ENCODE measurements at places on chromosomes 2 and 18. TPM values are rescaled to one million over a fixed set of nuclear protein-coding genes. Genes with fewer than 3 reads are reported as not detected.

GRCh38 chr2:158325031-158325781 lies 131.3 kb downstream of the CCDC148 start:
- no peak for DNase-seq

GRCh38 chr2:14420851-14421250 lies 211.7 kb upstream of the LRATD1 start:
- DNase-seq: no peak

The MC4R gene
- total RNA-seq: not detected

DNA sequence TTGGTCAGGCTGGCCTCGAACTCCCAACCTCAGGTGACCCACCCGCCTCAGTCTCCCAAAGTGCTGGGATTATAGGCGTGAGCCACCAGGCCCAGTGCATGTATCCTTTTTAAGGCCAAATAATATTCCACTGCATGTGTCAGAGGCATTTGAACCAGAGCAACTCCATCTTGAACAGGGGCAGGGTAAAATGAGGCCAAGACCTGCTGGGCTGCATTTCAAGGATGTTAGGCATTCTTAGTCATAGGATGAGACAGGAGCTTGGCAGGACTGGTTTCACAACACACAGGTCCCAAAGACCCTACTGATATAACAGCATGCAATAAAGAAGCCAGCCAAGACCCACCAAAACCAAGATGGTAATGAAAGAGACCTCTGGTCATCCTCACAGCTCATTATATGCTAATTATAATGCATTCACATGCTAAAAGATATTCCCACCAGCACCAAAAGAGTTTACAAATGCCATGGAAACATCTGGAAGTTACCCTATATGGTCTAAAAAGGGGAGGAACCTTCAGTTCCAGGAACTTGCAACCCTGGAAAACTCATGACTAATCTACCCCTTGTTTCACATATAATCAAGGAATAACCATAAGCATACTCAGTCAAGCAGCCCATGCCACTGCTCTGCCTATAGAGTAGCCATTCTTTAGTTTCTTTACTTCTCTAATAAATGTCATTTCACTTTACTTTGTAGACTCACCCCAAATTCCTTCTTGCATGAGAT lies 204.6 kb downstream of the RAB3GAP1 start:
- no peak for DNase-seq

The OTOS gene
- not detected for total RNA-seq

Measured in T-cell (primary cell).